ENCODE measurements at places on chromosomes 3 and 15. TPM values are rescaled to one million over a fixed set of nuclear protein-coding genes. Genes with fewer than 3 reads are reported as not detected.

DNA sequence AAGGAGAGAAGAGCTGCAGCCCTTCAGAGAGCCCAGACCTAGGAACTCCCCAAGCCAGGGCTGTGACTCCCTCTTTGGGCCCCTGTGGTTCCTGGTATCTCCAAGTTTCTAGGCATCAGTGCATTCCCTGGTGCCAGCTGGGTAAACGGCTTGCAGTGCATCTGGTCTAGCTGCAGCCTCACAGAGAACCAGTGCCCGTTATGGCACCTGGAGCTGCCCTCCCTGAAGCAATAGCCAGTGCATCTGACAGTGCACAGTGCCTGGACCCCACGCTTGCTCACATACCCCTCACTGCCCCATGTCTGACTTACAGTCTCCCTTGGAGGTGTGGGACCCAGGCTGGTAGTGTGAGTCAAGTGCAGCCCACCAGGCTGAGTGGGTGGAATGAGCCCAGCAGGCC, 52.1 kb downstream of the LSAMP start:
- no peak for DNase-seq

DNA sequence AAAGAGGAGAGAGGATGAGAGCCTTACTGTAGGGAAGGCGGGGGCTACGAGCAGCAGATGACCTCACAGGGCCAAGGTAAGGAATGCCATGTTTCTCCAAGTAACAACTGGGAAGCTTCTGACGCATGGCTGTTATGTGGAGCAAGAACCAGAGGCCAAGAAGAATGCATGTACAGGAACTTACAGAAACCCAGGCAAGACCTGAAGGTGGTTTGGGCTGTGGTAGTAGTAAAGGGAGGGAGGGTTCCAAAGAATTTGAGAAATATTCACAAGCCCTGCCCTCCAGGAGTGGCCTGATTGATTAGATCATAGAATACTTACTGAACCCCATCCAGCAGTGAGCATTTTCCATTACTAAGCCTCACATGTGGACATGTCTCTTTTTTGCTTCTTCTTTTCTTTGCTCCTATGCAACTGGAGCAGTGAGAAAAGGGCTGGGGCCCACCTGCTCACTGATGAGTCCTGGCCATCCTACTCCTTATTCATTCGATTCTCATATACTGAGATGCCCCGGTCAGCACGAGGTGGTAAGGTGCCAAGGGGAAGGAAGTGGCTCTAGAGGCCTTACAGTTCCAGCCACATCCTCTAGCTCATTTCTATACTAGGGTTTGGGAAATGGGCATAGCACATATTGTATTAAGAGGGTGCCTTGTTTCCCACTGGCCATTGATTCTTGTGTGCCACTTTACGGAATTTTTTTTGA, 8.3 kb upstream of the SLC12A8 start:
- DNase-seq, result peak; percentile 7

DNA sequence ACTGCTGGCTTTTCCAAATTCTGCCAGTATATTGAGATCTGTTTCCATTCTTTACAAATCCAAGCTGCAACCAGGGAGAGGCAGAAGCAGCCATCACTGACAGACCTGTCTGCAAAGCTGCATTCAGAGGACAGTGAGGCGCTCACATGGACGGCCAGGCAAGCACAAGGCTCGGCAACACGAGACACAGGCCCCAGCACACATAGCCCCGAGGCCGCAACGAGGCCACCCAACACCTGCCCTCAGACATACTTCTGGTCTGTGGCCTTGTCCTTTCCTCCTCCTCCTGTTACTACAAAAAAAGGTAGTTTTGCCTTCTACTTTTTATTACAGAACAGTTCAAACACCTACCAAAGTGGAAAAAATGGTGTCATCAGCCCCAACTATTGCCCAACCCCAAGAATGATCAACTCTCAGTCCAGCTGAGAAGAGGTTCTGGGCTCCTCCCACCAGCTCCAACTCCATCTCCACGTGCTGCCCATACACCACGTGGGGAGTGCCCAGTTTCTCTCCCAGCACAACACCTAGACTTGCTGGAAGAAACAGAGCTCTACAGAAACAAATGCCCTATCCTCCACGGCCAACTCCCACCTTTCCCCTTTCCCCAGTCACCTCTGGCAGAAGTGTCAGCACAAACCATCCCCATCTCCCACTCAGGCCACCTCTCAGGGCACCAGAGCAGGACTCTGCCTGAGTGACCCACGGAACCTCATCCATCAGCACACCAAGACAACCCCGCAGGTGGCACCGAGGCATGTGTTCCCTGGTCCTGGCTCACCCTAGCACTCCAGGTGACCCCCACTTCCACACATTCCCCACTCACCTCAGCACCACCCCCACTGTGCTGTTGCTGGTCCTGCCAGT, 7.4 kb downstream of the ZXDC start:
- DNase-seq, result no peak

- peak; percentile 39 for DNase-seq
These were observed 337.8 kb upstream of the TBC1D5 start for GRCh38 chr3:18080198-18080689.

GRCh38 chr3:178520451-178520850, 15.8 kb upstream of the KCNMB2 start:
- no peak for DNase-seq

GRCh38 chr15:89112341-89112971, 24.2 kb downstream of the ABHD2 start:
- DNase-seq, result peak; percentile 81

- no peak for DNase-seq
These were observed 41.1 kb downstream of the BBS4 start for GRCh38 chr15:72727154-72727553.

DNA sequence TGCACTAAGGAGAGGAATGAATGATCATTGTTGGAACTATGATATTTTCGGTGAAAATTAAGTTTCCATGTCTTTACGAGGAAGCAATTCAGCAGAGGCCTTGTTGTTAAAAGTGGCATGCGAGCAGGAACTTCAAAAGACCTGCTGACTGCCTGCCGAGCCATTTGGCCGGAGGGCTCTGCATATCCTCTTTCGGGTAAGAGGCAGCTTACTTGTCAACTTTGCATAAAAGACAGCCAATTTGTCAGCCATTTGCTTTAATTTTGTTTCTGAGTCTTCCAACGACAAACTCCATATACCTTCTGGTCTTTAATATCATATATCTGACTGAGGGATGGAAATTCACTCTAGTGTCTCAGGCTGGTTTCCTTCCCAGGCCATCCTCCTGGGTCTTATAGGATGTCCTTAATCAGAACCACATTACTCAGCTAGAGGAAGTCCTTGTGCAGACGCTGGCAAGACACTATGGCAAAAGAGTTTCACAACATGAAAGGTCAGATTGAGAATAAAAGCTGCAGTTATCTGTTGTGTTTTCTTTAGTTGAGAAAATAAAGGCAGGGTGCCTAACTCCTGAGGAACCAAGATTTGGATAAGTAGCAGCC, 128.7 kb upstream of the WNT5A start:
- DNase-seq, result peak; percentile 17

GRCh38 chr3:183158551-183159006, 4.0 kb downstream of the LAMP3 start:
- peak; percentile 77 for DNase-seq

DNA sequence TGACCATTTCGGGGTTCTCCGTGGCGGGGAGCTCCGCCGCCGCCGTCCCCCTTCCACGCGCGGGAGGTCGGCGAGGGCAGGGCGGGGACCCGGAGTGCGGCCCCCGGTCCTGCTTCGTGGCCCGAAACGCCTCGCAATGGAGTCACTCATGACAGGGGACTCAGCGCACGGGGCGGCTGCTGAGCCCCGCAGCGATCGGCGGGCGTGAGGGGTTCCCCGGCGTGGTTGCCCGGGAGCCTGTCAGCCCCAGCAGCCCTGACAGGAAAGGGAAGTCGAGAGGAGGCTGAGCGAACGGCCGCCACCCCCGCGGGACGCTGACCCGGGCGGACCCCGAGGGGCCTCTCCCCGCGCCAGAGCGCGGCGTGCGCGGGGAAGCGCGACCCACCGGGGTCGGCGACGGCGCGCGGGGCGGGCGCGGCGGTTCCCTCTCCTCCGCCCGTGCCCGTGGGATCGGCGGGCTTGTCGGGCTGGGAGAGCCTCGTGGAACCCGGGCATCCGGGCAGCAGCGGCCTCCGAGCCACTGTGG, 564 bp upstream of the PIGZ start:
- DNase-seq, result peak; percentile 52

Gene C2CD4A
- total RNA-seq, result 0.05 TPM

Gene SCN11A
- total RNA-seq, result not detected

Gene ZMYND10
- total RNA-seq, result 3.2 TPM

Gene MOBP
- total RNA-seq, result not detected

Gene AMOTL2
- 71.9 TPM for total RNA-seq

Gene AADACL2
- not detected for total RNA-seq

Data from M059J (cell line).